ENCODE measurements at places on chromosomes 4 and X.

DNA sequence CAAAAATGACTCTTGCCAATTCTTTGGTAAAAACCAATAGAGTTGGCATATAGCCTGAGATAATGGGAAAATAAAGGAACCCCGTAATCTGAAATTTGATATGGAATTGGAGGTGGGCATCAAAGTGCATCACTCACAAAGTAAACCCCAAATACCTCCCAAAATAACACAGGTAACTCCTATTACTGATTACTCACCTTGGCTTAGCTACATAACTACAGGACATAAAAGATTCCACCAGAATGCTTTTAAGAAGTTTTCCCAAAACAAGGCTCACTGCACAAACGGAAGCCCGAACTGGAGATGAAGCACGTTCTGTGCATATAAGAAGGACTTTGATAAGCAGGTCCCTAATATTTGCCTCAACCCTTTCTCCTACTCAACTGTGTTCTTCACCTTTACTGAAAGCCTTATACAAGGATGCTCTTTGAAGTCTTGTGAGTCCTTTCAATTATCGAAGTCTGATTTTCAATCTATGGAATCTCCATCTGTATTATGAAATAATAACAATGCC, 14.6 kb upstream of the ANXA10 start:
- DNase-seq, result no peak

DNA sequence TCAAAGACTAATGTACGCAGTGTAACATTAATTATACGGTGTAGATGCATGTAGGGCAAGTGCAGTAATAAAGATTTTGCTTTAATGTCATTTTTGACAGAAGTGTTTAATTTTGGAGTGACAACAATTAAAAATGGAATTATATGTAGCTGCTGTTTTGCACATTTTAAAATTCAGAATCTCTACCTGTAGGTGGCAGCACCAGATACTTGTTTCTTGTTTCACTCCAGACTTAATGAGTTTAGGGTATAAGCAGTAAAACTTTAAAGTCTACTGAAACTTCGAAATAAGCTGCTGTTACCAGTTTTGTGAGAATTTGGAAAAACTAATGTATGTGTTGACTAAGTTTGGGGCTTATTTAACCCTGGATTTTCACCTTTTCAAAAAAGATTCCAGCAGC, 144.9 kb downstream of the POLA1 start:
- no peak for DNase-seq

DNA sequence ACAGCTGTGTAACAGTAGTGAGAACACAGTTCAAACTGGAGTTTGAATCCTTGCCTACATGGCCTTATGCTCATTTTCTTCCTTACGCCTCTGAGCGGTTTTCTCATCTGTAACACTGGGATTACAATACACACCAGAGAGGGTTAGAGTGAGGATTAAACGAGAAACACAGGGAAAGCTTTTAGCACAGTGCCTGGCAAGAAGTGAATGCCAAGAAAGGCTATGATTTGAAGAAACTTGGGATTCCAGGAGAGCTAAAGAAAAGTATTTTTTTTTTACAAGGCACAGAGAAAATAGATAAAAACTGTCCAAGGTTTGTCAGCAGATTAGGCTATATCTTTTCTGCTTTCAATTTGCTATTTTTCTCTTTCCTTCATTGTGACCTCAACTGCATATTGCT, 246.4 kb downstream of the FBXW7 start:
- DNase-seq, result no peak

DNA sequence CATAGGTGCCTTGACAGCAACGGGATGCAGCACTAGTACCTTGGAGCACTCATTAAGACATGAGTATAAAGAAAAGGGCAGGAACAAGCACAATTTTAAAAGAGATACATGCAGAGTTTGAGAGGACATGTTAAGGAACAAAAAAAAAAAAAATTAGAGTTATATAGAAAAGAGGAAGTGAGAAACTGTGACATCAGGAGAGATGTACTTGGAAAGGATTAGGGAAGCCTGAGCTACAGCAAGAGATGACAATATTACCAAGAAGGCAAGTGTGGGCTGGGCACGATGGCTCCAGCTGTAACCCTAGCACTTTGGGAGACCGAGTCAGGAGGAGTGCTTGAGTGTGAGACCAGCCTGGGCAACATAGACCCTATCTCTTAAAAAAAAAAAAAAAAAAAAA, 37.4 kb downstream of the GPR143 start:
- DNase-seq, result no peak

DNA sequence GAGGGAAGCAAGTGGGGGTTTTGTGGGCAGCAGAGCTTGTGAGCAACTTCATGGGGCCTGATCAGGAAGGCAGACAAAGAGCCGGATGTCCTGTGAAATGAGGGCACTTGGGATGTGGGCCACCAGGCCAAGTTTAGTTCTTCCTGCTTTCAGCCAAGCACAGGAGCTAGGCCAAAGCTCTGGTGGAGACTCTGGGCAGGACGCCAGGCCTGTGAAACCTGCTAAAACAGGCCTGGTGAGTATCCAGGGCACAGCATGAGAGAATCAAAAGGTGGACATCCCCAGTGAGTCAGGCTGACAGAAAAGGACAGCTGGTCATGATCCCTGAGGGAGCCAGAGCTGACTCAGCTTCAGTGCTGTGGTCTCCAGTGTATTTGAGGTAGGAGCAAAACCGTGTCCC, 95.7 kb downstream of the NPNT start:
- no peak for DNase-seq
